ENCODE measurements at places on chromosomes 4 and X. TPM values are rescaled to one million over a fixed set of nuclear protein-coding genes. Genes with fewer than 3 reads are reported as not detected.

GRCh38 chr4:180947425-180947824, 1295.8 kb upstream of the TENM3 start:
- no peak for DNase-seq

- DNase-seq: no peak
Measured at GRCh38 chr4:122195718-122196117, 43.6 kb downstream of the BLTP1 start.

- DNase-seq: no peak
Measured at GRCh38 chrX:114015966-114016365, 567.9 kb upstream of the HTR2C start.

GRCh38 chr4:162644346-162644745, 480.5 kb upstream of the FSTL5 start:
- DNase-seq: no peak

DNA sequence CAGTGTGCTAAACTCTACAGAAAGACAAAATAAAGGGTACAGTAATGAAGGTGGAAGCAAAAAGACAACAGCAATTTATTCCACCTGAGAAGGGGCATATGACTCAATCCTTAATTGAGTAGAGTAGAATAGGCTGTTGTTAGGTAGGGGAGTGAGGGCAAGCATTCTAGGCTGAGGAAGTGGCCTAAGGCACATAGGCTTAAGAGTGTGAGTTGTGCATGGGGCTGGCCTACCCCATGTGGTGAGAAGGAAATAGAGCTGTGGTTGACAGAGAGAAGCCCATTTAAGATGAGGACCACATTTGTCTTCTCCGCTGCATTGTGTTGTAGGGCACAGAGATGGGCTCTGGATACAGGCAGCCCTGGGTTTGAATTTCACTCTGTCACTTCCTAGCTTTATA, 3.4 kb upstream of the ZCCHC18 start:
- DNase-seq: no peak

DNA sequence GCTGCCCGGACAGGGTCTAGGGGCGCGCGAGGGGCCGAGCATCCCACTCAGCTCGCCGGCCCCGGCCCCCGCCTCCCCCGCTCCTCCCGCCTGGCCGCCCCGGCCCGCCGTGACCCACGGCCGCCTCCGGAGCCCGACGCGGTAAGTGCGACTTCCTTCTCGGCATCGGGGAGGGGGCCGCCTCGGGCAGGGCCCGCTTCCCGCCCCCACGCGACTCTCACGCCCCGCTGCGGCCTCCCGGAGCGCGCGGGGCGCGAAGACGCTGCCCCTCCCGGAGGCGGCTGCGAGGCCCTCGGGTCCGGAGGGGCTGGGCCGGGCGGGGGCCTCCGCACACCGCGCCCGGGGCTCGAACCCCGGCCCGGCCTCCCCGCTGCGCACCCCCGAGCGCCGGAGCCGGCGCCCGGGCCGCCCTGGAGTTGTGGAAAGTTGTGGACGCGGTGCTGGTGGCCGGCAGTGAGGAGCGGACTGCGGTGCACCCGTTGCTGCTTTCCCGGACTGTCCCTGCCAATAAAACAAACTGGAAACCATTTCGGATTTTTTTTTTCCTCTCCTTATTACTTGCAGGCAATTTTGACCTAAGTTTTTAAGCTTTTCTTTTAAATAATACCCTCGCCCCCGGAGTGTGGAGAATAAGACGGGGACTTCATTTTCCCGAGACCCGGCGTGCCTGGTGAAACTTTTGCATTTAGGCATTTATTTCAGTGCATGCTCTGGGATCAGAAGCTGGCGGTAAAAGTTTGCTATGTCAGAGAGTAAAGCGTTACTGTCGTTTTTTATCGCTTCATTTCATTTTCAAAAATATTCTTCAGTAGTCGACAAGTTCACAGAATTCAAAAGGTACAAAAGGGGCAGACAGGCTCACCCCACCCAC, 13.0 kb upstream of the TMEM156 start:
- DNase-seq: no peak

GRCh38 chrX:38278682-38279081, 48.6 kb downstream of the RPGR start:
- DNase-seq: no peak

GRCh38 chr4:3192188-3192587, 56.8 kb upstream of the MSANTD1 start:
- DNase-seq: no peak

DNA sequence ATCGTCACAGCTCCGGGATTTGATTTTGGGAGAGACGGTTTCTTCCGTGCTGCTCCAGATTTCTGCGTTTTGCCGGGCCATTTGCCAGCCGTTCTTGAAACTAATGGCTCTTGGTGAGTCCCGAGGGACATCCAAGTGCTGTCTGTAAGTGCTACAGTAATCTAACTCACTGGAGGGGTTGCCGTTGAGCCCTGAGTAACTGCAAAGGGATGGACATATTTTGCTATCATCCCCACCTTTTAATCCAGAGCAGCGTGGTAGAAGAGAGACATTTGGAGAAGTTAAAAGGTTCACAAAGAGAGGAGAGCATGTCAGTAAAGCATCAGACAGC, 88.9 kb upstream of the PDLIM3 start:
- DNase-seq: no peak

- no peak for DNase-seq
Measured at GRCh38 chrX:15336023-15336413, 695 bp upstream of the PIGA start.

DNA sequence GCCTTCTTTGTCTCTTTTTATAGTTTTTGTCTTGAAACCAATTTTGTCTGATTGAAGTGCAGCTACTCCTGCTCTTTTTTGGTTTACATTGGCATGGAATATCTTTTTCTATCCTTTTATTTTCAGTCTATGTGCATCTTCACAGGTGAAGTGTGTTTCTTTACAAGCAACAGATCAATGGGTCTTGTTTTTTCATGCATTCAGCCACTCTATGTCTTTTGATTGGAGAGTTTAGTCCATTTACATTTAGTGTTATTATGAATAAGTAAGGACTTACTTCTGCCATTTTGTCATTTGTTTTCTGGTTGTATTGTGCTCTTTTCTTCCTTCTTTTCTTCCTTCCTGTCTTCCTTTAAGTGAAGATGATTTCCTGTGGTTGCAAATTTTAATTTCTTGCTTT, 224.4 kb downstream of the SLC39A8 start:
- no peak for DNase-seq

The CT45A10 gene
- total RNA-seq: not detected

The MED28 gene
- total RNA-seq: 36.7 TPM

The SSX2 gene
- total RNA-seq: not detected

The PLXNB3 gene
- 3.7 TPM for total RNA-seq
